ENCODE measurements at places on chromosomes 2 and 18.

- no peak for DNase-seq
These were observed 26.1 kb upstream of the FAM237A start for GRCh38 chr2:206616151-206616550.

DNA sequence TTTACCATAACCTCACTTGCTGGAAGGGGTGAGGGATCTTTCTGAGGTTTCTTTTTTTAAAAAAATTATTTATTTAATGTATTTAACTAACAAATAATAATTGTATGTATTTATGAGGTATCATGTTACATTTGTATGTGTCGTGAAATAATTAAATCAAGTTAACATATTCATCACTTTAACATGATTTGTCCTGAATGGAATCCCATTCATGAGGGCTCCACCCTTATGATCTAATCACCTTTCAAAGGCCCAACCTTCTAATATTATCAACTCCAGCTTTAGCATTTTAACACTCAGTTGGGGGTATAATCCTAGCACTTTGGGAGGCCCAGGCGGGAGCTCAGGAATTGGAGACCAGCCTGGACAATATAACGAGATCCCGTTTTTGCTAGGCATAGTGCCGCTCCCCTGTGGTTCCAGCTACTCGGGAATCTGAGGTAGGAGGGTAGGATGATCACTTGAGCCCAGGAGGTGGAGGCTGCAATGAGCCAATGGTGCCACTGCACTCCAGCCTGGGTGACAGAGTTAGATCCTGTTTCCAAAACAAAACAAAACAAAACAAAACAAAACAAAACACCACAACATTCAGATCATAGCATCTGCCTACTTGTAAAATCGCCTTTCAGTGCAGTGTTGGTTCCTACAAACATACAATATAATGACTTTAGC, 1.1 kb upstream of the TAF4B start:
- no peak for DNase-seq

- DNase-seq: no peak
These were observed 52.7 kb upstream of the MAPK4 start for GRCh38 chr18:50507120-50507590.

GRCh38 chr18:13103366-13103765, 112.2 kb downstream of the CEP192 start:
- DNase-seq: no peak

GRCh38 chr18:361100-361732, 93.4 kb upstream of the THOC1 start:
- no peak for DNase-seq

- DNase-seq: no peak
These were observed 126.9 kb upstream of the ZNF516 start for GRCh38 chr18:76621782-76622495.

GRCh38 chr2:43194121-43194869, 32.1 kb downstream of the ZFP36L2 start:
- no peak for DNase-seq

DNA sequence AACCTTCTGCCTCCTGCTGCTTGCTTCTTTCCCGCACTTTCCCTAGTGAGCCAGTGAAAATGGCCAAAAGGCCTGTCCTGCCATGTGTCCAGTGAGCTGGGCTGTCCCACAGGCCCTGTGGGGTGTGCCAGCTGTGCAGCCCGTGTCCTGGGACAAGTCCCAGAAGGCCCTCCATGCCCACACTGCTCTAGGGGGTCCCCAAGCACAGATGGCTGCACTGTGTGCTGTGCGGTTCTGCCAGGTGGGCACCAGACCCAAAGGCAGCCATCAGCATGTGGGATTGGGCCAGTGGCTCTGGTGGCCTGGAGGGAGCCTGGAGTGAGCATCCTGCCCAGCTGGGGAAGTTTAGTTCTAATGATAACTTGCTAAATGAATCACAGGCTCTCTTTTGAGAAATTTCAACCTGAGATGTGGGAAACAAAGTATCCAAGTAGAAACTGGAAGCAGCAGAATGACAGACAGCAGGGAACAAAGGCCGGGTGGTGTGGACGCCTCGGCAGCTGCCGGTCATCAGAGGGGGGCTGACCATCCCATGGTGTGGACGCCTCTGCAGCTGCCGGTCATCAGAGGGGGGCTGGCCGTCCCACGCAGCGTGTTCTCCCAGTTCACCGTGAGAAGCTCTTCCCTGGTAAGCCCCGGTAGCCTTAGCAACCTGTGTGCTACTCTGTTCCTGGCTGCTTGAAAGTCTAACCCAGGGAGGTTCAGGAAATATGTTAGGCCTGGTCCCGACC, 9.9 kb upstream of the CNDP2 start:
- no peak for DNase-seq

- peak; percentile 36 for DNase-seq
These were observed 823 bp upstream of the RNU2-63P start for GRCh38 chr2:88016960-88017779.

GRCh38 chr2:118607641-118608040, 239.8 kb downstream of the EN1 start:
- DNase-seq: no peak

- no peak for DNase-seq
These were observed 8.6 kb downstream of the CHN1 start for GRCh38 chr2:174996622-174997021.

GRCh38 chr2:191302459-191303139, 57.4 kb downstream of the MYO1B start:
- DNase-seq: no peak

GRCh38 chr2:154681741-154682140, 16.8 kb upstream of the KCNJ3 start:
- DNase-seq: no peak

DNA sequence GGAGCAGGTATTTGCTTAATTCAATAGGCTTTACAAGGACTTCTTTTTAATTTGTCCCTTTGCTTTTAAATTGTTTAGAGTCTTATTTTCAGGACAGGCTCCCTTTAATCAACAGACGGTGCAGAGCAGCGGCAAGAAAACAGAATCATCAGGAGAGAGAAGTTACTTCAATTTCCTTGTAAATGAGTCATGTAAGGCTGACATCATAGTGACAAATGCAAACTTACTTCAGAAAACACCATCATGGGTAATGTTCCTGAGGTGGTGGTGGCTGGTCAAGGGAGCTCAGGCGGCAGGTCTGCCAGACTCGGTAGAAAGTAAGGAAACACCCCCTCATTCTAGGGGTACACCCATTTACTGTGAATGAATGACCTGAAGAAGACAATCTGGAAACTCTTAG, 395.1 kb downstream of the FBXO15 start:
- no peak for DNase-seq

- no peak for DNase-seq
These were observed 28.5 kb upstream of the HS6ST1 start for GRCh38 chr2:128347171-128347558.

- DNase-seq: no peak
These were observed 230.4 kb upstream of the AGAP1 start for GRCh38 chr2:235263205-235264120.

DNA sequence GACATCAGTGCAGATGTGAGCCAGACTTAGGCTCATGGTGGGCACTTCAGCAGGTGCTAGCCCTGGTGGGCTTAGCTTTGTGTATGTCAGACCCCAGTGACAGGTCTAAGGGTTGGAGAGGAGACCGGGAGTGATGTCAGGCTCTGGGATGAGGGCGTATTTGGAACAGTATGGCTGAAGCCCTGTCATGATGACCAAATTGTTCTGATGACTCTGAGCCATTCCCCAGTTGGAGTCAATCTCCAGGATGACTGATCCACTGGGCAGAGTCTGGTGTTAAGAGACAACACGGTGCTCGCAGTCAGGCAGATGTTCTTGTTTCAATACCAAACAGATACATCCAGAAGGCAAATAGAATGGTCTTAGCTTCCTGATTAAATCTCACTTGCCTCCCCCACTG, 241.5 kb downstream of the SOX11 start:
- DNase-seq: no peak

- DNase-seq: no peak
These were observed 133.1 kb downstream of the NBAS start for GRCh38 chr2:15427987-15428386.

DNA sequence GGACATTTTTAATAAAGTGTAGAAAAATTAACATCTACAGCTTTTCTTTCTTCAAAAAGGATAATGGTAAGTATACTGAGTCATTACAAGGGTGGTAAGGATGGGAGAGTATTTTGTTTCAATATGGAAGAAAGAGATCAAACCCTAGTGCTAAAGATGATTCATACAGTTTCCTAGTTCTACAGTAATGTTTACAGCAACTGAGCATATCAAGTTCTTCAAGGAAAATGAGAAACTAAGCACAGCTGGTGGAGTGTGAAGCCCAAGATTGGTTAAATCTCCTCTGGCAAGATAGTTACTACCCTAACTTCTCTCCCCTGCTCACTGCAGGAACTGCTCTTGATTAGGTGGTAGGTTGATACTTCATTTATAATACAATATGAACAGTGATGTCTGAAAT, 467.5 kb downstream of the XIRP2 start:
- DNase-seq: no peak

GRCh38 chr2:126824663-126825062, 74.0 kb upstream of the TEX51 start:
- DNase-seq: no peak

DNA sequence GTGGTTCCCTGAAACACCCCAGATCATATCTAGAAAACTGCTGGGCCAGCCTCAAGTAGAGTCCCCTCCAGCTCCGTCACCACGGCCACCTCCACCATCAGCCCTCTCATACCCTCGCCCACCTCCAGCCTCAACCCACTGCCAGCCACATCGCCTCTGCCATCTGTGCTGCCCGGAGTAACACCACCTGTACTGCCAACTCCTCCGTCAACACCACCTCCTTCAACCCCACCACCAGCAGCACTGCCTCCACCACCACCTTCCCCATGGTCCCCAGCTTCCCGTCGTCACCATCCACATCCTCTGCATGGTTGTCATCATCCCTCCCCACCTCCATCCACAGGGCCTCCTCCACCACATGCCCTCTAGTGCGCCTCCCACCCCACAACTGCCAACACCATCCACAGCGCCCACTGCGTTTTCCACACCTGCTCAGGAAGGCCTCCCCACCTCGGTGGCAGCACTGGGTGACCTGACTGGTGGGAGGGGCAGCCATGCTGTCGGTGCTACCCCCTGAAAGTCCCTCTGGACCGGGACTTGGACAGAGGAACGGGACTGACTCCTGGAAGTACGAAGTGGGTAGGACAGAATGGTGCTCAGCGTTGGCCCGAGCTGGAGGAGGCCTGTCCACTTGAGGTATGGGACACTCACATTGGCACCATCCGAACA, 1.6 kb downstream of the SNED1 start:
- no peak for DNase-seq

DNA sequence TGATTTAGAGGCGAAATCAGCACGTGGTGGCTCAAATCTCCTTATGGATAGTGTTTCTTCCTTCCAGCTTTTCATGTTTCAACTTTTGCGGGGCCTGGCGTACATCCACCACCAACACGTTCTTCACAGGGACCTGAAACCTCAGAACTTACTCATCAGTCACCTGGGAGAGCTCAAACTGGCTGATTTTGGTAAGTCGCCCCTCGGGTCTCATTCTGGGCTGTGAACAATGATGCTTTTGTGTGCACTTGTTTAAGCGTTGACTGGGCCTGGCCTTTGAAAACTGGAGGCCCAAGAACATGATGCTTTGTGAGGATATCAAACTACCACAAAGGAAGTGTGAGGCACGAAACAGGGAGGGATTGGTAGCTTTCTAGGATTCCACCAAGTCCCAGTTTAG, 27.4 kb downstream of the CDK15 start:
- no peak for DNase-seq

DNA sequence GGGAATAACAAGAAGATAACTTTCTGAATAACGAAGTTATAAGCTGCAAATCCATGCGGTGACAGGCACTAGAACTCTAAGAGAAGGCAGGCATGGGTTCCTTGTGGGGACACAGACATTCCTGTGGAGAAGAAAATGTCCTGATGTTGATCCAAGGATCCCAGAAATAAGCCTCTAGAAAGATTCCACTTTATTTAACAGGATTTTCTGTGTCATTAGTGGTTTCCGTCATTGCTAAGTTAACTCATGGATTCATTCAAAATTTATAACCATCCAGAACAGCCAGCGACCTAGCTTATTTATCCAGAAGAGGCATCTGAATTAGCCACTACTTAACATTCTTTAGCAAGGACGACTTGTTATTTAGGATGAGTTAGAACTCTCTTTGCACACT, 10.0 kb upstream of the CD302 start:
- no peak for DNase-seq

- no peak for DNase-seq
These were observed 68.8 kb upstream of the CWC22 start for GRCh38 chr2:180075870-180076269.

DNA sequence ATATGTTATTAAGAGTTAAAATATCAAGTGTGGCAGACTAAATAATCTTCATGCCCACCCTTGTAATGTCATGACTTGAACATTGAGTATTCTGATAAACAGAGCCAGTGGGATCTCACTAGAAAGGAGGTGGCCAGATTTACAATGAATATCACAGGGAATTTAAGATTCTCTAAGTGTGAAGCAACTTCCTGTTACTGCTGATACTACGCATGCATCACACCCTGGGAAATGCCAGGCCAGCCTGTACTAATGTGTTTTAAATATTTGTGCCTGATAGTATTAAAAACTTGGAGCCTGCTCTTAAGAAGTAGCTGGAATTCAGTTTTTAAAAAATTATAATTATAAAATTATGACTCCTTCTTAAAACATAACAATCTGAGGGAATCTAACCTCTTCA, 148.3 kb downstream of the LAMA3 start:
- DNase-seq: no peak

GRCh38 chr18:8706791-8707555, 1.6 kb downstream of the MTCL1 start:
- DNase-seq: no peak

DNA sequence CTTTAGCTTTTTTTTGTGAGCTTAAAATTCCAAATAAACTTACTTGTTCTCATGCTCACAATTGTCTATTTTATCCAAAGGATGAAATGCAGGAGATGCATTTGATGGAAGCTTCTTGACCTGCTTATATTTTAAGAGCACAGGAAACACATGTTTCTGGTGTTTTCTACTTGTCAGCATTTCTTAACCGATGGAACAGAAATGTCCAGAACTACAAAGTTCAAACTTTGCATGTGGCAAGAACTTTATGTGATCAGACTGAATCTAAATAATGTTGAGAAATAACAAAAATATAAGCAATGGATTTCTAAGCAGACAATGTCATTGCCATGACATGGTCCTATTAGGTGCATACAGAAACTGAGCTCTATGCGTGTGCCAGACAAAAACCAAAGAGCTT, 9.9 kb upstream of the CTLA4 start:
- no peak for DNase-seq

DNA sequence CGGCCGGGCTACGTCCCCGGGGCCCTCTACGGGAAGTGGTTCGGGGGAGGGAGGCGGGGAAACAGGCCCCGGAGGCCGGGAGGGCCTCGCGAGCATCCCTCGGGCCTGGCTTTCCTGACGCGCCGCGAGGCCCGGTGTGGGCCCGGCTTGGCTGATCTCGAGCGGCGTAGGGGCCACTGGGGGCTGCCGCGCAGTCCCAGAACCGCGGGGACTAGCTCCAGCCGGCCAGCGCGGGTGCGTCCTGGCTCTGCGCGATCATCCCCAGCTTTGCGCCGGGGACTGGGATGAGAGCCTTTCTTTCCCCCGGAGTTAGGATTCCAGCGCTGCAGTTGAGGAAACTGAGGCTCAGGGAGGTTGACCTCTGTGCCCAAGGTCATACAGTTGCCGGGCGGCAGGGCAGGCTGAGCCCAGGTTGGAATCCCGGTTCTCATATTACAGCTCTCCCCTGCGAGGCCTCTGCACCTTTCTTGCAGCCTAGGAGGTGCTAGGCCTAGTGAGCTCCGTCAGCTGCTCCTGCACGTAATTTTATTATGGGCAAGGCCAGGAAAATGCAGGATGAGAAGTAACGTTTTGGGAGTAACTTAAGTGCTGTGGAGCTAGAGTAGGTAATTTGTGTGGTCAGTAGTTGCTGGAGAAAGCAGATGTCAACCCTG, 501 bp downstream of the LPIN1 start:
- no peak for DNase-seq
